ENCODE measurements at places on chromosomes 1 and 21.
A peak's percentile ranks its signal among the peaks of the same experiment; 100 is the strongest.

DNA sequence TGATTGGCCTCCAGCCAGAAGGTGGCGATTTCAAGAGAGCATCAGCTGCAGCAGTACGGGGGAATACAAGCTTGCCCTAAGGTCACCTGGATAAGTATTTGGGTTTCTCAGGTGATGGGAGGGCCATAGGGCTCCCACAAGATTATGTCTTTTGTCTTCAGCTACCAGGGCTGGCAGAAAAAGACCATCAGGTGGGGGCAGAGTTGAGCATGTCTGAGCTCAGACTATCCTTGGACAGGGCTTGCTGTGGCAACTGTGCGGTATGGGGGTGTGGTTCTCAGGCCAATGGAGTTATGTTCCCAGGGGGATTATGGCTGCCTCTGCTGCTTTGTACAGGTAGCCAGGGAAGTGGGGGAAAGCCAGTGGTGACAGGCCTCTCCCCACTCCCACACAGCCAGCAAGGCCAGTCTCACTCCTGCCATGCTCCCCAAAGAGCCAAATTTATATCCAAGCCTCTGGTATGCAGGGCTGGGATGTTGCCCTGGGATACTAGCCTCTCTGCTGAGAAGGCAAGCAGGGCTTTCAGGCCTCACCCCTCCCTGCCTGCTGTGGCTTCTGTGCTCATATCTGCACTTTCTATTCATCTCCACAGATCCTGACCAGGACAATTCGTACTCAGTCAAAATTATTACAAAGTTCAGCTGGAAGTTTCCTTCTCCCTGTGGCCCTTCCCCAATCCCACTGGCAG lies 26.6 kb upstream of the CD84 start:
- no peak for DNase-seq

- no peak for DNase-seq
Measured at GRCh38 chr1:165641231-165641987, 10.4 kb downstream of the MGST3 start.

DNA sequence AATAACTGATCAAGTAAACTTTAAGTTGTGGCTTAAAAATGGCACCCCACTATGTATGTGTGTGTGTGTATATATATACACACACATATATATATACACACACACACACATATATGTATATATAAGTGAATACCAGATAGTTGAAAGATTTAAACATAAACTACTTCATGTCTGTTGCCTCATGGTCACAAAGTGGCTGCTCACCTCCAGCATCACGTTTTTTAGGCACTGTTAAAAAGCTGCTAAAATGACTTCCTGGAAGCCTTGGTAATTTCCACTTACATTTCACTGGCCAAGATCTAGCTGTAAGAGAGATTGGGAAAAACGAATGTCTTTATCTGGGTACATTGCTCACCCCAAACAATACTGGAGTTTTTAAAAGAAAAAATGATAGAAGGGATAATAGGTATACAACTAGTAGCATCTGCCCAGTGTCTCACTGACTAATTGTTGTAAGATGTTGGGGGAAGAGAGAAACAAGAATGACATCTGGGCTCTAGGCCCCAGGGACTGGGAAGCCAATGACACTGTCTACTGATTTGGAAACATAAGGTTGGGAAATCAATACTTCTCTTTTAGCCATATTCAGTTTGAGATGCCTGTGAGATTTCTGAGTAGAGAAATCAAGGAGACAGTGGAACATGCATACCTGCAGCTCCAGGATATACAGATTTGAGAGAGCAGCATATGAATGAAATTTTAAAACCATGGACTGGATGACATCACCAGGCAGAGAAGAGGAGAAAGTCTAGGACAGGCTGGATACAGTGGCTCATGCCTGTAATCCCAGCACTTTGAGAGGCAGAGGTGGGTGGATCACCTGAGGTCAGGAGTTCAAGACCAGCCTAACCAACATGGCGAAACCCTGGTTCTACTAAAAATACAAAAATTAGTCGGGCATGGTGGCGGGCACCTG lies 42.8 kb downstream of the CLDN14 start:
- DNase-seq, result no peak

DNA sequence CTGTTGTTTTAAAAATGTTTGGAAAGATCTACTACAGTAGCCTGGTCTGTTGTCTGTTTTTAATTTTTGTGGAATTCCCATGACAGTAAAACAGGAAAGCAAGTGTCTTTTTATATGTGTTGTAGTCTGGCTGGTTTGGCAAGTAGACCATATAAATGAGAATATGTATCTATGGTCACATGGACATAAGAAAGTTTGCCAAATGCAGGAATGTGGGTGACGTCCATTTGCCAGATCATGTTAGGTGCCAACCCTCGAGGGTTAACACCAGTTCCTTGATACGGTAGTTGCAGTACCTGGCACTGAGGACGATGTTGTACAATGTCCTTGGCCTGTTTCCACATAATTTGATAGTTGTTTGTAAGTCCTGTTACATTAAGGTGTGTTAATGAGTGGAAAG lies 6.2 kb downstream of the DAP3 start:
- no peak for DNase-seq

GRCh38 chr1:35924838-35925237 lies 6.1 kb upstream of the AGO3 start:
- DNase-seq, result no peak

DNA sequence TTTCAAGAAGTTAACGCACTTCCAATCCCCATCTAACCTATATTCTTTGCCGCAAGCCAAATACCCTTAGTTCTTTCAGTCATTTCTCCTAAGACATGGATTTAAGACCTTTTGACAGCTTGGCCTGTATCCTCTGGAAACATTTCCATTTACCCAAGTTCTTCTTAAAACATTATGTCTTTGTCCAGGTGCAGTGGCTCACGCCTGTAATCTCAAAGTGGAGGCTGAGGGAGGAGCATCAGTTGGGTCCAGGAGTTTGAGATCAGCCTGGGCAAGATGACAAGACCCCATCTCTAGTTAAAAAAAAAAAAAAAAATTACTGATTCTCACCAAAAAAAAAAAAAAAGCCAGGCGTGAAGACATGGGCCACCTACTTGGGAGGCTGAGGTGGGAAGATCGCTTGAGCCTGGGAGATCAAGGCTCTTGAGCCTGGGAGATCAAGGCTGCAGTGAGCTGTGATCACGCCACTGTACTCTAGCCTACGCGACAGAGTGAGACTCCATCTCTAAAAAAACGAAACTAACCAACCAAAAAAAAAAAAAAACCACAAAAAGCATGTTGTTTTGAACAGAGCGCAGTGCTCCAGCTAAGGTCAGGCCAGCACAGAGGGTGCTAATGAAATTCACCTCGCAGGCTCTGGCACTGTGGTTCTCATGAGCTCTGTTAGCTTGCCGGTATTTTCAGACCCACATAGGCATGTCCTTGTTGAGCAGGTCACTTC lies 36.0 kb downstream of the NUAK2 start:
- DNase-seq, result no peak

DNA sequence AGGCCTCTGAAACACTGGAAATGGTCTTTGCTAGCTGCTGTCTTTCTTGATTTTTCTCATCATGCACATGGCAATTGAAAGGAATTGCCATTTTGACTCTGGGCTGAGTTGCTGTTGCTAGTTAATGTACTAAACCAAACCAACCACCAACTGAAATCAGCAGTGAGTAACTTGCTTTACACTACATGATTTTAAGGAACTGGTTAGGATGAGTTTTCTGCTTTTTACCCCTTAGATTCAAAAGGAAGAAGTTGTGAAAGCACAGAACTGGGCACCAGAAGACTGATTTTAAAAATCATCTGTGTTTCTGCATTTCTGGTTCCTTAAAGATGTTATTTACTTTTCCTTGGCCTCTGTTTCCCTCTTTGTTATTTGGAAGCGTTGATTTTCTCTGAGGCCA lies 361.9 kb downstream of the HLX start:
- DNase-seq, result no peak

DNA sequence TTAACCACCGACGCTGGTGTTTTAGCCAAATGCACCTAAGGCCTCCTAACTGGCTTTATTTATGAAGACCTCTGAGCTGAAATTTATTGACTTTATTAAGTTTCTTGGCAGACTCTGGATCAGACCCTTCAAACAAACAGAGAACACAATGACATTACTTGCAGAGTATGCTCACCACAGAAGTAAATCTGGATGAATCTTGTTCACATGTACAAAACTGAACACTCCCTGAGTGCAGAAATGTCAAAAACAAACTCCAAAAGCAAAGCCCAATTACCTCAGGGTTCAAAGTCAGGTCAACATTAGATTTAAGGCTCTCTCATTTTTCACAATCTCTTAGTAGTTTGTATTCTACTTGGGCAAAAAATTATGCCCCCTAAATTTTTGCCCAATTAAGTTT lies 218.6 kb downstream of the SLC45A1 start:
- DNase-seq, result no peak

DNA sequence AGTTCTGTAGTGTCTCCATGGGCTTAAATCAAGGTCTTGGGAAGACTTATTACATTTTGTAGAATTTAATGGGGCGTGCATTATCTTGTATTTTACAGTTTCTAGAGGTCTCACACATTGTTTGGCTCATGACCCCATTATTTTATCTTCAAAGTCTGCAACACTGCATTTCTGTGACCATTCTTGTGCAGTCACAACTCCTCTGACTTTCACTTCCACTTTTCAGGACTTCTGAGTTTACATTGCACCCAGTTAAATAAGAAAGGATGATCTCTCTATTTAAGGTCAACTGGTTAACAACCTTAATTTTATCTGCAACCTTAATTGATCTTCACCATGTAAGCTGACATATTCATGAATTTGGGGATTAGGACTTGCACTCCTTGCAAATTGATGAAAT lies 1186.6 kb downstream of the MRPL39 start:
- no peak for DNase-seq

- DNase-seq, result no peak
Measured at GRCh38 chr1:46618754-46619415, 2.3 kb upstream of the MOB3C start.

DNA sequence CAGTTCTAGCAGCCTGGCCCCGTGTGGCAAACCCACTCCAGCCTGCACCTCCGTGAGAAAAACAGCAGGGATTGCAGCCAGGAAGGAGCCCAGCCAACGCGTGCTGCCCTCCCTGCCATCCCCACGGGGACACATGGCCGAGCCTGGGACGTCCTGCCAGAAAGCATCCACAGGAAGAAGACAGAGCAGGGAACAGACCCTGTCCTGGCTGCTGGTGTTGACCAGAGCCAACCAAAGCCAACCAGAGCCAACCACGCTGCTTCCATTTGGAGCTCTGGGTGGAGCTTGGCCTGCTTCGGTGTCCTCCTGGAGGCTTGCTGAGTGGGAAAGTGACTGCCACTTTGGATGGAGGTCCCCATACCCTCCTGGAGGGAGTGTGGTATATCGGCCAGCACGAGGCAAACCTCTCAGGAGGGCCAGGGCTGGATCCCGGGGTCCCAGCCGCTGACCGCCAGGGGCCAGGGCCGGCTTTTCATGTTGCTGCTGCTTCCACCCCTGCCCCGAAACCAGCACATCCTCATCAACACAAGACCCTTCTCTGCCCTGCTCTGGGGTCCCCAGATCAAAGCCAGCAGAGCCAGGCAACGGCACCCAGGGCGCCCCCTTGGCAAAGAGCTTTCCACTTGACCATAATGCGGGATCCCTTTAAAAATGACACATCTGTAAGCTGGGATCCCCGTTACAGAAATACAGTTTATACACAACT lies 80.6 kb upstream of the ARHGEF16 start:
- DNase-seq, result no peak

DNA sequence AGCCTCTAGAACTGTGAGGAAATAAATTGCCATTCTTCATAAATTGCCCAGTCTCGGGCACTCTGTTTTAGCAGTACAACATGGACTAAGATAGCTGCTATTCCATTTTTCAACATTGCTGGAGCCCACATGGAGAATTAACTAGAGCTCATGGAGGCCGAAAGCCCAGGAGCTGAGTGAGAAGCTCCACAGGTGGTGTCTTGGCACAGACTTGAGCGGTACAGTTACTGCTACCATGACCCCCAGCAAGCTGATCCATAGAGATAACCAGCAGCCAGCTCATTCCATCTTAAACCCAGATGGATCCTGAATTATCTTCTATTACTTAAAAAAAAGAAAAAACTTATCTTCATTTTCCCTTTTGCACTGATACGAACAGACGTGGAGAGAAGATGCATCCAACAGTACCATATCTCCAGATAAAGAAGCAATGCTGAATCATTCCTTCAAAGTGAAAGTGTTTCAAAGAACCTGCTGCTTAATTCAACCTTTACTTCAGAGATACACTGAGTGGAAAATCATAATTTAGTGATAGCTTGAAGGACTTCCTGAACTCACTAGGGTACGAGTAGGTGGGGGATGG lies 115.1 kb downstream of the SETD4 start:
- no peak for DNase-seq

GRCh38 chr1:16088351-16088911 lies 15.0 kb upstream of the FAM131C start:
- DNase-seq, result no peak

DNA sequence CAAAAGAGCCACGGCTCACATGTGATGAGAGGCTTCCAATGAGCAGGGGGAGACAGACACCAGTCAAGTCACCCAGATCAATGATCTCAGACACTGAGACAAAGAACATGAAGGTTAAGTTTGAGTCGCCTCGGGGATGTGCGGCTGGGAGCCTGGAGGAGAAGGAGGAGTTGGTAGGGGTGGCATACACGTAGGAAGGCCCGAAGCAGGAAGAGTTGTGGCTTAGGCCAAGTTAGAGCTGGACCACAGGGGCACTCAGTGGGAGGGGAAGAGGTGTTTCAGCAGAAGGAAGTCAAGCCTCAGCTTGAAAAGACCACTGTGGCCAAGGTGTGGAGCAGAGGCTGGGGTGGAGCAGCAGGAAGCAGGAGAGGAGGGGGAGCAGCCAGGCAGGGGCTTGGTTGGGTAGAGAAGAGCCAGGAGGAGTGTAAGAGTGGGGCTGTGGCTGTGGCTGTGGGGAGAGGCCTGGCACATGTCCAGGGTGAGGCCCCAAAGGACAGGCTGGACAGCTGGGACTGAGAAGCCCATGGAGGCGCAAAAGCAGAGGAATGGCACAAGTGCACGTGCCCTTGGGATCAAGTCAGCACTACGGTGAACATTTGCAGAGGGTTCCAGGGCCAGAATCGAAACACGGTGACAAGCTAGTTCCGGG lies 27.6 kb downstream of the CTNNBIP1 start:
- DNase-seq, result no peak

DNA sequence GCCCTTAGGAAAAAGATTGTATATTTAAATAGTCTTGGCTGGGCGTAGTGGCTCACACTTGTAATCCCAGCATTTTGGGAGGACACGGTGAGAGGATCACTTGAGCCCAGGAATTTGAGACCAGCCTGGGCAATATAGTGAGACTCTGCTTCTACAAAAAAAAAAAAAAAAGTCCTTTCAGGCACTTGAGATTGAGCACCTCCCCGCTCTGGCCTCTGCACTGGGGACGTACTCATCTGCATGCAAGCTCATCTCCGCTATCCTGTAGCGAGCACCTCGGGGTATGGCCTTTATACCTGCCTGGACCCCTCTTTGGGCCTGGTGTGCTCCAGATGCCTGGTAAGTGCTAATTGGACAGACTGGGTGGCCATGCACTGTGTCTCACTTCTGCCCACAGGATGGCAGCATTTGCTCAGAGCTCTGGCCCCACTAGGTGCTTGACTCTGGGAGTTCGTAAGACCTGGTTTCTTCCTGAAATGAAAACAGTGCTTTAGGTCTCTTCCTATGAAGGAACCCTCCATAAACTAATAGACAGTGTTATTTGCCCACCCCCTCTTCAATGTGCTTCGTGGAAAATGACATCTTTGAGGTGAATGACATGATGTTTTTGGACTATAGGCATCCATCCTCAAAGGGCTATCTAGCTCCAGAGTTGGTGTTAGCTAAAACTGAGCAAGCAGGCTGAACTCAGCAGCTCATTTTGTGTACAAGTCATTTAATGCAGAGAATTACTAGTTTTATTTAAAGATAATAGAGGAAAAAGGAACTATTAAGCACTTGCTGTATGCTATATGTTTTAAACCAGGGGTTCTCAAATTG lies 61.7 kb upstream of the ADAR start:
- peak; percentile 83 for DNase-seq

Measured in COLO829 (cell line).